Activated CD4-positive, alpha-beta T cell treated with anti-CD3 and anti-CD28 coated beads for 24 hours (primary cell): ENCODE measurements at places on chromosomes 7 and 10.

DNA sequence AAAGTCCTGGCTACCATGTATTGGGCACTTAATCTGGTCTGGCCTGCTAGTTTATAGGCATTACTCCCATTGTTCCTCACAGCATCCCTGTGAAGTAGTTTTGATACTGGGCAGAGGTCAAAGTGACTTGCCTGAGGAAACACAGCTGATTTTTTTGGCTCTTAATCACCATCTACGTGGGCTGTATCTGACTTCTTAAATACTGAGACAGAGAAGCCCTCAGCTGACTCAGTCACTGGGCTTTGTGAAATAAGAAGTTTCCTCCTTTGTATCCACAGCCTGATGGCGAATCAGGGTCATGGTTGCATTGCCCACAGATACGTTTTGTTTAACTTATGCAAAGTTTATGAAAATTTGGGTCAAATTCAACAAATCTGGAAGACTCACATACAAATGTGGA is 13.2 kb downstream of the TACR2 start:
- DNase-seq, result no peak

DNA sequence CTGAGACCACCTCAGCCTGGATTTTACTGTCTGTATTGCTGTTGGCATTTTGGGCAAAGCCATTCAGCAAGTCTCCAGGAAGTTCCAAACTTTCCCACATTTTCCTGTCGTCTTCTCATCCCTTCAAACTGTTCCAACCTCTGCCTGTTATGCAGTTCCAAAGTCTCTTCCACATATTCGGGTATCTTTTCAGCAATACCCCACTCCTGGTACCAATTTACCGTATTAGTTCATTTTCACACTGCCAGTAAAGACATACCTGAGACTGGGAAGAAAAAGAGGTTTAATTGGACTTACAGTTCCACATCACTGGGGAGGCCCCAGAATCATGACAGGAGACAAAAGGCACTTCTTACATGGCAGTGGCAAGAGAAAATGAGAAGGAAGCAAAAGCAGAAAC is 62.8 kb downstream of the INPP5A start:
- DNase-seq, result no peak

DNA sequence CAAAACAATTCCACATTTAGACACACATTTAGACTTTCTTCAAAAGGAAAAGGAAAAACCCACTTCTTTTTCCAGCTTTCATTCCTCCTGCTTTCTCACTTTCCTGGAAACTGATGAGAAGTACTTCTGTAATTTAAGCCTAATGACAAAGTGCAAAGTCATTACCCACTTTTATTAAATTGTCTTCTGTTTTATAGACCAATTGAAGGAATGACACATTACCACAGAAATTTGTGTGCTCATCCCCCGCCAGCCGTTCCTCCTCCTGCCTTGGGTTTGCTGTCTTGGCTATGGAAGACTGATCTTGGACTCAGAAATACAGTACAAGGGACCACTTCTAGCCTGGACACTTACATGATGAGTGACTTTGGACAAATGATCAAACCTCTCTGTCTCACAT is 717.8 kb downstream of the SORCS3 start:
- no peak for DNase-seq

DNA sequence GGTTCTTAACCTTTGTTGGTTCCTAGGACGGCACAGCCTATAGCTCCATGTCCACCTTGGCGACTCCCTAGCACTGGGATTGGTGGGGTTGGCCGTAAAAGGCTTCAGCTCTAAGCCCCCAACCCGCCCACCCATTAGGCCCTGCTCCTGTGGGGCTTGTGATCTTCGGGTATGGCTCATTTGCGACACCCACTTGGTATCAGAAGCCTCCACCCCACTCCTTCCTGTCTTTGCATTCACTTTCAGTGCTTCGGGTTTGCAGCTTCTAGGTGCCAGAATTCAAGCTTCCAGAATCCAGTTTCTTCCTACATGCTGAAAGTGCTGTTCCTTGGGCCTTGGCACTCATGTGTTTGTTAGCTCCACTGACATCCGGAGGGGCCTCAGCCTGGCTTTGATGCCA is 39.5 kb downstream of the HABP2 start:
- DNase-seq, result no peak

DNA sequence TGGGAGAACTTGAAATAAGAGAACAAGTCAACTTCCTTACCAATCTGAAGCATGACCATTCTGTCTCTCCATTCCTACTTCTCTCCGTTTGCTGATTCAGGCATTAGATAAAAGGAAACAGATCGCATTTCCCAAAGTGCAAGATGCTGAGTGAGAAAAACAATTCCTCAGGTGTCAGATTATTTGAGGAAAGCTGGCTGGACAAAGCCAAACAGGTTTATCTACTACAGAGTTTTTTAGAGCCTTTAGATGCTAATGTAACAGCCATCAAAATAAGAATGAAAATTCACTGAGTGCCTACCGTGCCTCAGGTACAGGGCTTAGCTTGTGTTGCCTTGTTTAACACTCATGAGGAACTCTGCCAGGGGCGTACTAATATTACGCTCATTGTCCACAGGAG is 135.9 kb upstream of the MBL2 start:
- DNase-seq, result no peak

DNA sequence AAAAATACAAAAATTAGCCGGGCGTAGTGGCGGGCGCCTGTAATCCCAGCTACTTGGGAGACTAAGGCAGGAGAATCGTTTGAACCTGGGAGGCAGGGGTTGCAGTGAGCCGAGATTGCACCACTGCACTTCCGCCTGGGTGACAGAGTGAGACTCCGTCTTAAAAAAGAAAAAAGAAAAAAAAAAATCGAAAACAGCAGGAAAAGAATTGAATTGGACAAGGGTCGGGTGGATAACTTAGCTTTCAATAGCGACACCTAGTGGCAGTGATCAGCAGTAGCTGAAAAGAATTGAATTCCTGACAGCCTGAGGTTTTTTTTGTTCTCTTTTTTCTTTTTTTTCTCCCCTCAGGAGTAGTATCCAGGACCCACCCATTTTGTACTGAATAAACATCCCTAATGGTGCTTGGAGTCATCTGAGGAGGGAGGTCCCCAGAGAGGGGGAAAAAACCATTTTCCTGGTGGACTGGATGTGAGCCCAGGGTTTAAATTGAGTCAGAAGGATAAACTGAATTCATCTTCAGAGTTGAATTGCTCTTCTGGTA is 55.1 kb downstream of the CYCS start:
- DNase-seq, result peak; percentile 46

- no peak for DNase-seq
Observed at GRCh38 chr10:79412516-79412915, 32.9 kb downstream of the ZCCHC24 start.

- no peak for DNase-seq
Observed at GRCh38 chr10:49756031-49756430, 6.1 kb downstream of the OGDHL start.

DNA sequence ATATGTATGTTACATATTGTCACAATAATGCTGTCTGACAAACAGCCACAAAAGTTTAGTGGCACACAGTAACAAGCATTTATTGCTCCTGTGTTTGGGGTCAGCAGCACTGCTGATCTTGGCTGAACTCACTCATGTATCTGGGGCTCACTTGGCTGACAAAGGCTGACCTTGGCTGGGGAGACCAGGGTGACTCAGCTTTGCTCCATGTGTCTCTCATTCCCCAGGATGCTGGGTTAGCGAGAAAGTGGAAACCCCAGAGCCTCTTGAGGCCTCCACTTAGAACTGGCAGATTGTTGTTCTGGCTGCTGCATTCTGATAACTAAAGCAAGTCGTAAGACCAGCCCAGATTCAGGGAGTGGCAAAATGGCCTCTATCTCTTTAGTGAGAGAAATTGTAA is 217.3 kb upstream of the HABP2 start:
- DNase-seq, result no peak

GRCh38 chr7:134834689-134835462 is 55.4 kb downstream of the CALD1 start:
- no peak for DNase-seq

- DNase-seq, result no peak
Observed at GRCh38 chr7:103712991-103713778, 267.2 kb upstream of the SLC26A5 start.

DNA sequence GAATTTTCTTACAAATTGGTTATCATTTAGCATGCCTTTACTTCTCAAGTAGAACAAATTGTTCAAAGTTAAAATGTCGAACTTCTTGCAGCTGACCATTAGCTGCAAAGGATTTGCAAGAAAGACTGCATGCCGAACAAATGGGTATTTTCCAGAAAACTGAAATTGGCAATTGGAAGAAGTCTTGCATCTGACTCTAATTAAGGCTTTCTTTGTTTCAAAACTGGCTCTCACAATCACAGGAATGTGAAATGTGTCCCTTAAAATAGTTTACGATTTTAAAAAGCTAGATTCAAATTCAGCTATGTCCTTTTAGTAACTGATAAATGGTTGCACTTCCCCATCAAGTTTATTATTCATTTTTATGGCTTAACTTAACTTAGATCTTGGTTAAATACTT is 207.9 kb downstream of the ARL4A start:
- no peak for DNase-seq

DNA sequence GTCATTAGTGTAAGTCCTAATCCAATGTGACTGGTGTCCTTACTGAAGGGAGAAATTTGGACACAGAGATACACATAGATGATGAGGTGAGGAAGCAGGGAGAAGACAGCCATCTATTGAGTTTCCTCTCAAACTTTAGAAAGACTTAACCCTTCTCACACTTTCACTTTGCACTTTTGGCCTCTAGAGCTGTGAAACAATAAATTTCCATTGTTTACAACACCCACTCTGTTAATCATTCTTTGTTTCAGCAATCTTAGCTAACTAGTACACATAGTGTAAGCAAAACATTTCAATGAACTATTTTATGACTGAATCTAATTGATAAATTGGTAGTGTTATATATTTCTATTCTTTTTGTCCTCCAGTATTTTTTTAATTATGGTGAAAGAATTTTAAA is 1092.8 kb upstream of the POT1 start:
- DNase-seq, result no peak

DNA sequence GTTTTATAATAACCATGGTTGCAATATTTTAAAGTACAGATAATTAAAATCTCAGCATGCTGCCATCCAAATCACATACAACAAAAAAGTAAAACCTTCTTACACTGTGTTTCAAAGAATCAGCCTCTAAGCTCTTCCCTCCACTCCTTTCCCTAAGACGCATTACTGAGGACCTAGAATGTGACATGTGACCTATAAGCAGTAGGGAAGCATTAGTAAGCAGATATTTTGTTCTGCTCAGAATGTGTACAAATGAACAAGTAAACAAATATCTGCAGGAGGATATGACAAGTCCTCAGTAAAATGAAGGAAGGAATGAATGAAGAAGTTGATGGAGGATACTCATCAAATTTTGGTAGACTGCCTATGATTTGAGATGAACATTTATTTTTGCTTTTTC is 49.1 kb downstream of the RAB11FIP2 start:
- DNase-seq, result no peak

- DNase-seq, result no peak
Observed at GRCh38 chr10:46545861-46546590, 10.4 kb downstream of the GPRIN2 start.

GRCh38 chr10:62377966-62378365 is 3.8 kb downstream of the ZNF365 start:
- DNase-seq, result no peak

- no peak for DNase-seq
Observed at GRCh38 chr10:18157881-18158280, 17.7 kb downstream of the CACNB2 start.

GRCh38 chr7:159031750-159032149 is 112.9 kb downstream of the VIPR2 start:
- no peak for DNase-seq

DNA sequence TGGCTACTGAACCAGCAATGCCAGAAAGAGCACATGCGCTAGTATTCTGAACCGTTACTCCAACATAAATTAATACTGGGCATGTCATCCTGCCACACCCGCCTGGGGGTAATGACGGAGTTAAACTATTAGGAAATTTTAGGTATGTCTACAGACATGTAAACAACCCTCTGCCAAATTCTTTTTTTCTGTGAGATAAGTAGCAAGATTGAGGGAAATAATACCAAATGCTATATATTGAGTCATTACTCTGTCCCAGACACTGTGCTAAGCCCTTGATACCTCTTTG is 7.4 kb downstream of the LSMEM1 start:
- DNase-seq, result no peak

DNA sequence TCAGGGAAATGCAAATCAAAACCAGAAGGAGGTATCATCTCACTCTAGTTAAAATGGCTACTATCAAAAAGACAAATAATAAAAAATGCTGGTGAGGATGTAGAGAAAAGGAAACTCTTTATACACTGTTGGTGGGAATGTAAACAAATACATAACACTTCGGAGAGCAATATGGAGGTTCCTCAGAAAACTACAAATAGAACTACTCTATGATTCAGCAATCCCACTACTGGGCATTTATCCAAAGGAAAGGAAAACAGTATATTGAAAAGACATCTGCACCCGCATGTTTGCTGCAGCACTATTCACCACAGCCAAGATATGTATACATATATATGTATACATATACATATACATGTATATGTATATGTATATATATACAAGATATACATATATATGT is 94.2 kb downstream of the C10orf90 start:
- DNase-seq, result no peak

DNA sequence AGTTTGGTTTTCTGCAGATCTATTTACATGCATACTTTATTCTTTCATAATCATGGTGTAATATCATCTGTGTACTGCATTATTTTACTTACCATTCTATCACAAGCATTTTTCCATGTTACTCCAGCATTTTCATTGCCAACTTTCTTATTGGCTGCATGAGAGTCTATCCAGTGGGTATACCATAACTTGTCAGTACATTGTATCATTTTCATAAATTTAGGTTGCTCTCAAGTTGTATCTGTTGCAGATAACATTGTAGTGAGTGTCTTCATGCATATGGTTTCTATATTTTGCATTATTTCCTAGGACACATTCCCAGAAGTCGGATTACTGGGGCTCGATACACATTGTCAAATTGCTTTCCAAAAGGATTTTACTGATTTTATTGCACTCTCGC is 87.2 kb upstream of the INSYN2A start:
- DNase-seq, result no peak

GRCh38 chr10:24849051-24849450 is 103.4 kb downstream of the PRTFDC1 start:
- DNase-seq, result no peak

- no peak for DNase-seq
Observed at GRCh38 chr7:9091282-9091681, 657.9 kb downstream of the NXPH1 start.

- no peak for DNase-seq
Observed at GRCh38 chr7:128099204-128099671, 68.0 kb upstream of the LRRC4 start.
